ENCODE measurements at places on chromosomes 3 and 15. TPM values are rescaled to one million over a fixed set of nuclear protein-coding genes. Genes with fewer than 3 reads are reported as not detected.

Gene GPR27
- 4.0 TPM for total RNA-seq

DNA sequence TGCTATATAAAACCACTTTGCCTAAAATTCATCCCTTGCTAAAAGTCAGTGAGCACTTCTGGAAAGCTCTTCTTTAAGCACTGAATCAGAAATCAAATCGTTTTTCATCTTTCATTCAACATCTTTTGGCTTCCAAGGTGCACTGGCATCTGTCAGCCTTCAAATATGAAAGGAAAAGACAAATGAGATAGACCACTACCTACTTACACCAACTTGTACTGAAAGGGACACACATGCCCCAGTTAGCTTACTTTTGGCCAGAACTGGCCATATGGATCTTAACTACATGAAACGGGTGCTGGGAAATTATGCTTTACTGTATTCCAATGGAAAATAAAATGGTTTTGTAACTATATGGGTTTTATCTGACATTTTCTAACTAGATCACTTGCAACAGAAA, 332.0 kb upstream of the ARPP21 start:
- H3K36me3 ChIP-seq: no peaks in the 10 kb centered on the region
- H3K4me3 ChIP-seq: no peak overlapping the region
- no peaks in the 10 kb centered on the region for H3K27me3 ChIP-seq
- no peak for DNase-seq
- no peak overlapping the region for H3K27ac ChIP-seq

DNA sequence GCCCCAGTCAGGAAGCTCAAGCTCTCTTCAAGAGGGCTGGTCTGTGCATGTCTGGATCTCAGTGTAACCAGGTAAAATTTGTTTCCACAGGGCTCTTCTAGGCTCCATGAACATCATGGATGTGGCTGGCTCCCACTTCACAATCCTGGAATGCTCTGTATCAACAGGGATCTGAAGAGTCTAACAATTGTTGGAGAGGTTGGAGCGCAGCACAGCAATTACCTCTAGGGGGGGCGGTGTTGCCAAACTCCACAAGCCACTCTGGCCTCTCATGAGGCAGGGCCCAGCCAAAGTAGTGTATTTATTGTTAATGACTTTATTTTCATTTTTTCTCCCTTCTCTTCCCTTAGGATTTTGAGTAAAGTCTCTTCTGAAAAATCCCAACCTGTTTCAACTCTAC, 6.1 kb upstream of the EIF2B5 start:
- no peaks in the 10 kb centered on the region for H3K27me3 ChIP-seq
- DNase-seq: no peak
- H3K4me1 ChIP-seq: no peaks in the 10 kb centered on the region
- no peaks in the 10 kb centered on the region for H3K36me3 ChIP-seq
- no peak overlapping the region for H3K27ac ChIP-seq

Gene PLA1A
- 4.9 TPM for total RNA-seq

GRCh38 chr15:41115161-41115651, 874 bp downstream of the INO80 start:
- H3K27ac ChIP-seq: peak overlapping the region; percentile 100
- H3K27me3 ChIP-seq: no peaks in the 10 kb centered on the region
- no peaks in the 10 kb centered on the region for H3K4me1 ChIP-seq
- peak overlapping the region; percentile 95 for H3K4me3 ChIP-seq

Gene C3orf52
- total RNA-seq: 8.5 TPM

Gene CEMIP
- 0.66 TPM for total RNA-seq

Gene GRK7
- not detected for total RNA-seq

DNA sequence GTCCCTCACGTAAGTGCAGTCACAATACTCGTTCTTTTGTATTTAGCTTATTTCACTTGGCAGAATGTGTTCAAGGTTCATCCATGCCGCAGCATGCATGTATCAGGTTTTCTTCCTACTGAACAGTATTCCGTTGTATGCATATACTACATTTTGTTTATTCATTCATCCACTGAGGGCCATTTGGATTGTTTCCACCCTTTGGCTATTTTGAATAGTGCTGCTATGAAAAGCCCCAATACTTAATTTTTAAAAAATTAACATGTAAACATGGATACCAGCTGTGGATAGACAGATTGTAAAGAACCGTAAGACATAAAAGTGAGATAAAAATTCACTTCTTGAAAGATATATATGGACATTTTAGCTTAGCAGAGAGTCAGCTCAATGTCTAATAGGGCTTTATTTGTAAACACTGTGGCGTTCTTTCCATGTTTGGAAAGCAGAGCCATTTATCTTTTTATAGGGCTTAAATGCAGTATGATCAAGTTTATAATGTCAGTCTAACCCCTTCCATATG, 115.9 kb downstream of the VPS8 start:
- H3K36me3 ChIP-seq: peaks cover 5% of the 10 kb centered on the region
- no peak for DNase-seq
- no peak overlapping the region for H3K27ac ChIP-seq
- no peaks in the 10 kb centered on the region for H3K4me1 ChIP-seq
- no peaks in the 10 kb centered on the region for H3K27me3 ChIP-seq
